ENCODE measurements at places on chromosomes 13 and 19.

DNA sequence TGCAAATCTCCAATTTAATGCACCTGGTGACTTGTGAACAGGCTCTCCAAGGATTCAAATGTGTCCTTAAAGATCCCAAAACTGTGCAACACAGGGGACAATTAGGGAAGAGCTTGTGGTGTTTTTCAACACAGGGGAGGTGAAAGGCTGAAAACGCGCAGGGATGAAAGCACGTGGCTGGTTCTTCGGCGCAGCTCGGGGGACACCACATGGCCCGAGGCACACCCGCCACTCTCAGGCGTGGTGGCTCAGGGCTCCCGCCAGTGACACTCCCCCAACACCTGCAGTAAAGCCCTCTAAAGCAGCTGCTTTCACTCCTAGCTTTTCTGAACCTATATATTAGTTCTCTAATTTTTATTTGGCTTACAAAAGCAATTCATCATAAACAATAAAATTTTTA, 91.9 kb downstream of the SPACA7 start:
- DNase-seq = no peak

DNA sequence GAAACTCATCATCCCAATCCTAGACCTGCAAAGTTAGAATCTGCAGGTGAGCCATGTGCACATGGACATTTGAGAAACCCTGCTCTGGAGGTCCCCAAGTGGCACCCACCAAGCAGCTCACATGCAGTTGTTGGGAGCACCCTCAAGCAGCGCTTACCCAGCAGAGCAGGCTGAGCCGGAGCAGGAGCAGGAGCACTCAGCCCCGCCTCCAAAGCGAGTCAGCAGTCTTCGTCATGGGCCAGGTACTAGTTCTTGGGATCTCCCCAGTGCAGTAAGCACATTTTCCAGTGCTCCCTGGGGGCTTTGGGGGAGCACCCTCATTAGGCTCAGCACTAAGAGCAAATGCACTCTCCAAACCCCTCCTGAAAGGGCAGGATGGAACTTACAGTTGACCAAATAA, 572.7 kb downstream of the IRS2 start:
- DNase-seq = no peak

DNA sequence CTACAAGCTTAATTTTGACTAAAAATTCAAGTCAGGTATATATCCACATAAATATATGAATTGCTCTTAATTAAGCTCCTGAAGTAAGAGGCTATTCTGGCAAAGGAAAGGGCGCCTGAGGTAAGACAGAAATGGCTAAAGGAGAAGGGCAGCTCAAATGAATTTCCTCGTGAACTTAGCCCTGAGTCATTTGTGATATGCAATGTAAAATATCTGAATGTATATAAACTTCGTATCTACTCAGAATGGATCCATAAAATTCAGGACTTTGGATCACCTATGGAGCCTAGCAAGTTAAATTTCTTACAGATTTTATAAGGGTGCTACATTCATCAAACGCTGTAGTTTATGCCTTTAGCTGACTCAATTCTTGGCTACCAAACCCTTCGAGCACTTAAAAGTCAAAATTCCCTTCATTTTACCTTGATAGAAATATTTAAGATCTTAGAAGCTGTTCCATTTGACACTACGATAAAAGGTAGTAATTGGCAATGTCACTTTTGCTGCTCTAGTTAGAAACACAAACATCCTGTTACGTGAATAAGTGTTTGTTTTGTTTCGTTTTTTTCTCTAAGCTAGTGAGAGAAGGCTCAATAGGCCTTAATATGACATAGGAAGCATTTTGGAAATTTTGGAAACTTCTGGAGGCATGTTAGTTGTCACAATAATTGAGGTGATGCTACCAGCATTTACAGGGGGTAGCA, 69.2 kb downstream of the DIAPH3 start:
- no peak for DNase-seq

GRCh38 chr13:22837980-22838647, 342.7 kb upstream of the SGCG start:
- no peak for DNase-seq

- DNase-seq = no peak
These were observed 2.2 kb downstream of the CLIP3 start for GRCh38 chr19:36030264-36031148.

DNA sequence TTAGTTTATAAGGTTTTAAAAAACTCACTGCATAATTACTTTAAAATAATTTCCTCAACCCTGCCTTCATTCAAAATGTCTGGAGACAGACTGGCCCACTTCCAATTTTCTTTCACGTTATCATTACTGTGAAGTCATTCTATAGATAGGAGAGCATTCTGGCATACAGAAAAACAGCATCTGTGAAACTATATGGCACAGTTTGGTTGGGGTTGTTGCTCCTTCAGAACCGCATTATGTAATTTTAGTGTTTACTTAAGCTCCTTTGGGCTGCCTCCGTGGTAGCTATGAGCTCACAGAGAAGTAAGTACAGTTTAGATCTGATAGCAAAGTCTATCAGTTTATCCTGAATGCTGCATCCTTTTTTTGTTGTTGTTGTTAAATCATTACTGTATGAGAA, 104.3 kb downstream of the KCNRG start:
- DNase-seq = no peak

- no peak for DNase-seq
These were observed 663 bp downstream of the SLITRK6 start for GRCh38 chr13:85798556-85798955.

DNA sequence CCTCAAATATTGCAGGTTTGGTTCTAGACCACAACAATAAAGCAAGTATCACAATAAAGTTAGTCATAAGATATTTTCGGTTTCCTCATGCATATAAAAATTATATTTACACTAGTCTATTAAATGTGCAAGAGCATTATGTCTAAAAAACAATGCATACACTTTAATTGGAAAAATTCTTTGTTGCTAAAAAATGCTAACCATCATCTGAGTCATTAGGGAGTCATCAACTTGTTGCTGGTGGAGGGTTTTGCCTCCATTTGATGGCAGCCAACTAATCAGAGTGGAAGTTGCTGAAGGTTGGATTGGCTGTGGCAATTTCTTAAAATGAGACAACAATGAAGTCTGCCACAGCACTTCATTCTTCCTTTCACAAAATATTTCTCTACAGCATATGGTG, 422.3 kb upstream of the GPC6 start:
- DNase-seq = no peak

DNA sequence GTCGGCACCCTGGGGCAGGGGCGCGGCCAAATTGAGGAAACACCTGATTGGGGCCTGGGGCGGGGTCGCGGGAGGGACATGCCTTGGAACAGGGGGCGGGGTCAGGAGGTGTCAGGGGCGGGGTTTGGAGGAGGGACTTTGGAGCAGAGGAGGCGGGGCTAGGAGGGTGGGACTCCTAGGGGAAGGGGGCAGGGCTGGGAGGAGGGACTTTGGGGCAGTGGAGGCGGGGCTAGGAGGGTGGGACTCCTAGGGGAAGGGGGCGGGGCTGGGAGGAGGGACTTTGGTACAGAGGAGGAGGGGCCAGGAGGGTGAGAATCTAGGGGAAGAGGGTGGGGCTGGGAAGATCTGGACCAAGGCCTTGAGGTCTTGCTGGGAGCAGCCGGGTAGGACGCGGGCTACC, 21.9 kb downstream of the GRIN2D start:
- DNase-seq = no peak

DNA sequence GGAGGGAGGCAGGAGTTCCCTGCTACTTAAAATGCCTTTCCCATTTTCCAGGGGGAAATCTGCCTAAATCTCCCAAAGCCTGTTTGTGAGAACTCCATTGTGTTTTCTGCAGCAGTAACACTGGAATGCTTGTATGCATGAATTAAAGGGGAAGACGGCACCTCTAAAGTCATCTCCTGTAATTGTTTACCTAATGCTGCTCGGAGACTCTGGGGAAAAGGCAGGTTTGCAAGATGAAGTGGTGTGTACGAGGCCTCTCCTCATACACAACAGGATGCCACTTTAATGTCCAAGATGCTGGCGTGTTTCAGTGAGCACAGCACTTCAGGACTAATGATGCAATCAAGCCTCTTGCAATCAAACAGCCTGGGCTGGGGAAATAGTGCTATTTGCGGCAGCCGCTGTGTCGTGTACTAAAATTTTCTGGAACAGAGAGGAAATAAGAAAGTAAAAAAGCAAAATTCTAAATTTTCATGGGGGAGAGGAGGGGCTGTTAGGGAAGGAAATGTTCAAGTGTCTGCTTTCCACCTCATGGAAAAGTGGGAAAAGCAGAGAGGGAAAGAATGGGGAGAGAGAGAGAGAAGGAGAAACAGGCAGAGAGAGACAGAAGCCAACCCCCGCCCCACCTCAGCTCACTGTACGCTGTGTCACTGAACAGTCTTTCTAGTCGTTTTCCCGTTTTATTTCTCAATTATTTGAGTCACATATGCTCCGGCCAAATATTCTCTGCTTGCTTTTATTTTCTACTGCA, 32.9 kb downstream of the TSHZ3 start:
- DNase-seq = no peak

- DNase-seq = peak; percentile 59
These were observed 3.7 kb upstream of the CLPTM1 start for GRCh38 chr19:44951179-44952159.

DNA sequence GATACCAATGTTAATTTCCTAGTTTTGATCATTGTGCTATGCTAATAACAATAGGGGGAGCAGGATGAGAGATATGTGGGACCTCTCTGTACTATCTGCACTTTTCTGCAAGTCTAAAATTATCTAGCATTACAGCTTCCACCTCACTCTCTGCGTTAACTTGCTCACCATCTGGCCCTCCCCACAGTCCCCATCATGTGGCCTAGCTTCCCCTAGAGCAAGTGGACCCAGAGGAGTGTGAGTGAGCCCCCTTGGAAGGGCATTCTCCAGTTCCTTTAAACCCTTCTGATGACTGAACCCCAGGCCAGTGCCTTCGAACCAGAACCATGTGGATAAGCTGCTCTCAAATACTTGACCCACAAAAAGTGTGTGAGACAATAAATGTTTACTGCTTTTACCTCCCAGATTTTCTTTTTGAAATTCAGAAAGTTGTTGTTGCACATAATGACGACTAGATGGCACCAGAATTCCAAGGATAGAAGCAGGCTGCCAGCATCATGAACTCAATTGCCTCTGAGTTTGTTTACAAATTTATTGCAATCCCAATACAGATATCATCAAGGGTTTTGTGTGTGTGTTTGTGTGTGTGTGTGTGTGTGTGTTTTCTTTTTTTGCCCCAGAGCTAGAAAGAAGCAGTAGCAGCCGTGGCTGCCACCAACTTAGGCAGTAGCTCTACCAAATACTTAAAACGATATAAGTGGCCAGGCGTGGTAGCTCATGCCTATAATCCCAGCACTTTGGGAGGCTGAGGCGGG, 49.0 kb upstream of the ZNF780A start:
- no peak for DNase-seq

DNA sequence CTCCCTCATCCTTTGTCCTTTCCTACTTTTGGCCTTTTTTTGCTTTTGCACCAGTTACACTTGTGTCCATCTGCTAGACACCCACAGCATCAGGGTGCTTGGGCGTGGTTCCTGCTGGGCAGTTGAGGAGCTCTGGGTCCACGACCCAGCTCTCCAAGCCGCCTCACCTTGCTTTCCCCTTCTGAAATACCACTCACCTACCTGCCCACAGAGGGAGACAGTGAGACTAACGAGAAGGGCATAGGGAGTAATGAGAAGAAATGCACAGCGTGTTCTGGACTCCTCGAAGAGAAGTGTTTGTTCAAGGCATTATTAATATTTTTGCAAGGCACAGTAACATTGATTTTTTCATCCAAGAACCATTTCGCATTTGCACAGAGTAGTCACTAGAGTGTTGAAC, 92.9 kb downstream of the DNAJC15 start:
- DNase-seq = no peak

DNA sequence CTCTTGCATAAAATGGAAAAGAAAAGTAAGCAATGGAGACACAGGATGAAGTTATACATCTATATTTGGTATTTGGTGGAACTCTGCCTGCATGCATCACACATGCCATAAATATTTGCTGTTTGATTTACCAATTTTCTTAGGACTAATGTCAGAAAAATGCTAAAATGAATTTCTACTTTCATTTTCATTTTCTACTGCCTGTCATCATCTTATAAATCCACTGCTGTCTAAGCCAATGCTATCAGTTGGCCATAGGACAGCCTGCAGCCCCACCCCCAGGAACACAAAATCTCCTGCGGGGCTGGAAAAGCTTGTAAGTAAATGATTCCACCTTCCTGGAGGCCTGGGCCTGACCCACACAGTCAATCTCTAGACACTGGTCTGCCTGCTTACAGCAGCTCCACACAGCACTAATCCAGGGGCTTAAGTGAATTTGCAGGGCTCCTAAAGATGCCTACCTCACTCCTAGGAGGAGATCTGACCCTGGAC, 122.0 kb downstream of the ENOX1 start:
- DNase-seq = no peak

DNA sequence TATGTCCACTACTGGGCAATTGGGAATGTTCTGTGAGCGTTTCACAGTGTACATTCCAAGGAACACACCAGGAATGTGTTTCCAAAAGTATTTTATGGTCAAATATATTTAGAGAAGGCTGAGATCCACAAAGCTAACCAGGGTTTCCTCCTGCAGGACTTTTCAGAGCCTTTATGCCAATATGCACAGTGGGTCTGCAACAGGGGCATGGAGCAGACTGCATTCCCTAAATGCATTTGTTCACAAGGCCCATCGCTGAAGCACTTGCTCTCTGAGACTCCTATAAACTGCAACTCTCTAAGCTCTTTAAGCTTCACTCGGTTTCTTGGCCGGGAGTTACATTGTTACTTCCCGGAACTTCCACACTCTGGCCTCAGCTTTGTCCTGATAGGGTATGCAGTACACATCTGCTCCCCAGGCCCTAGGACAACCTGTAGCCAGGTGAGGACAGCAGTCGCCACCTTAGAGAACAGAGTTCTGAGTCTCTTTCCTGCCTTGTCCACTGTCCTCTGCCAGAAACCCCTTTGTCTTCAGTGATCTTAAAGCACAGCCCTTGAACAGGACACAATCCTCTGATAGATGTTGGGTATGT, 33.5 kb downstream of the FBN3 start:
- no peak for DNase-seq

DNA sequence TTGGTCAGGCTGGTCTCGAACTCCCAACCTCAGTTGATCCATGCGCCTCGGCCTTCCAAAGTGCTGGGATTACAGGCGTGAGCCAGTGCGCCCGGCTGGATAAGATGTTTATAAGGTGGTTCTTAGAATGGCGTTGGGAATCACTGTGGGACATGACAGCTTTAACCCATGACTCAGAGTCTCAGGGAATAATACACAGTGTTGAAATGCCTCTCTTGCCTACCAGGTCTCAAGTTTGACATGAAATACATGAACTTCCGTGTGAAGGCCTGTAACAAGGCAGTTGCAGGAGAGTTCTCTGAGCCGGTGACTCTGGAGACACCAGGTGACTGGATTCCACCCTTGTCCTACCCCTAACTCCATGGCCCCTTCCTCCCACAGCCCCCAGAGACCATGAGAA, 12.6 kb downstream of the FSD1 start:
- DNase-seq = no peak
